H1 (cell line): ENCODE measurements at places on chromosomes 13 and 19.

DNA sequence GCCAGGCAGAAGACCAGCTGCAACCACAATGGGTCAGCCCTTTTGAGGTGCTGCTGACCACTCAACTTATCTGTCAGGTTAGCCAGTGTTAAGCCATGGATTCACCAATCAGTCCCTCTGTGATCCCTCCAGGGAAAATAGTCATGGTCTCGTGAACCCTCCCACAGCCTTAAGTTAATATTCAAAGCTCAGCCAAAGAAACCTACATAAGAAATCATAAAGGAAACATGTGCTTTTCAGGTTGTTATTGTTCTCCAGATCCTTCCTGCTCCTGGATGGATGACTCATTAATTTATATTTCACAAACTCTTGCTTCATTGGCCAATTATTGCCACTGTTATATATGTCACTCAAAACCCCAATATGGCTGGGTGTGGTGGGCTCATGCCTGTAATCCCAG is 161.9 kb downstream of the B3GLCT start:
- DNase-seq: no peak

- DNase-seq: no peak
Measured at GRCh38 chr19:50565984-50566903, 2.0 kb downstream of the LRRC4B start.

- DNase-seq: no peak
Measured at GRCh38 chr19:34998777-34999497, 1.2 kb upstream of the GRAMD1A start.

DNA sequence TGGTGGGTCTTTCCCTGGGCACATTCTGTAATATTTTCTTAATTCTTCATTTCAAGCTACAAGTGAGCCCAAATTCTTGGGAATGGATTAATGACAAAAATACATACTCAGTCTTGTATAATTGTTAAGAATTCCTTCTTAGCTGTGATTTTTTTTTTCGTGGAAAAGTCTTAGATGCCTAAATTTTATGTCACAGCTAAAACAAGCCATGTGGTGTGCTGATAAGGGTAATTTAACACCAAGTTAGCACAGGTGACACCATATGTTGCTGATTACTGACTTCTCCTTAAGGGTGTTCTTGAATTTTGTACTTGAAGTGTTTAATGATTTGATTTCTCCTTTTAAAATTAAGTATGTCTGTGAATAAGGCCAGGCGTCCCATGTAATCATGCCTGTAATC is 29.3 kb downstream of the WDFY2 start:
- no peak for DNase-seq

- DNase-seq: no peak
Measured at GRCh38 chr19:6531956-6532243, 1.1 kb downstream of the TNFSF9 start.

- no peak for DNase-seq
Measured at GRCh38 chr19:14502334-14503092, 6.6 kb upstream of the GIPC1 start.

- no peak for DNase-seq
Measured at GRCh38 chr13:110746438-110746837, 32.9 kb downstream of the ING1 start.

DNA sequence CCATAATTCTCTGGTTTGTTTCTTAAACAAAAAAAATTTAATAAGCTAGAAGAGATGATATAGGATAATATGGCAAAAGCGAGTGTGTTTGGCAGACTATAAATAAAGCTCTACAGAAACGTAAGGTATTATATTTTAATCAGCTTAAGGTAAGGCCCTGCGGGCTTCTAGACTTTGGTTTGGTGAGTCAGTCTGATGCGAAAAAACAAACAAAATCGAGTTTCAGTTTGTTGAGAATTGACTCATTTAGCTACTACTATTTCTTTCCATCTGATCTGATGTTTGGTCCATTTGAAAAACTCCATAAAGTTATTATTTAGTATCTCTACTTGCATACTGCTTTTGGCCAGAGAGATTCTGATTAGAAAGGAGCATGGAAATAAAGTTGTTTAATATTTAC is 138.0 kb downstream of the MIPEP start:
- DNase-seq: no peak

- no peak for DNase-seq
Measured at GRCh38 chr13:48232420-48233045, 473 bp upstream of the ITM2B start.

DNA sequence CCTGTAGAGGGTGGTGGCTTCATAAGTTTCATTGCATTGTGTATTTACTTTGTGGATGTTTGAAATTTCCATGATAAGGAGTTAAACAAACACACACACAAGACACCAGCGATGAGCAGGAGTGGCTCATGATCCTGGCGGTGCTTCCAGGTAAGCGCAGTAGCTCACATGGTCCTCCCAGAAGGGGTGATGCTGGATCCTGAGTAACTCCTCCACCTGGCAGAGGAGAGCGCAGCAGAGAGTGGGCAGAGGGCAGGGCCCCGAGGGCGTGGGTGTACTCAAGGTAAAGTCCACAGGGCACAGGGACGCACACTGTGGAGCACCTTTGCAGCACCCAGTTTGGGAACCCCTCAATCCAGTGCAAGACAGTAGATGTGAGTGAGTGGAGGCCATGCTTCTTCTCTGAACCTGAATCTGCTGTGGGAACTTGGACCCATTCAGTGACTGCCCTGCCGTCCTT is 54.0 kb downstream of the RFX2 start:
- no peak for DNase-seq

DNA sequence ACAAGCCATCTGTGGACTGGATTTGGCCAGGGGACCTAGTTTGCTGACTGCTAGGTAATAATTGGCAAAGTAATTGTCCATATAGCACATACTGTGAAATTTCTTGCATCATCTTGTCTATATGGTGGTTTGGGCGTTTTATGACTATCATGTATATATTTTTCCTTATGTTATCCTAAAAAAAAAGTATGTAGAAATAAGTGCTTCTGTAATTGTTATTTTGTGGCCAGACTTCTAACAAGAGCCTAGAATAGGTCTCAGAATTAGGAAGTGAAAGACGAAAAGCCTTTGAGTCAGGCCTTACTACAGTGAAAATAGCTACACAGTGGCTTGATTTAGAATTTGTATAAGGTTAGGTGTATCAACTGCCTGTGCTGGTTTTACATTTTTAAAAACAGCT is 4.2 kb downstream of the FNDC3A start:
- DNase-seq: no peak

GRCh38 chr13:34459856-34460255 is 482.2 kb upstream of the NBEA start:
- DNase-seq: no peak

GRCh38 chr19:40799558-40800338 is 757 bp downstream of the EGLN2 start:
- no peak for DNase-seq

DNA sequence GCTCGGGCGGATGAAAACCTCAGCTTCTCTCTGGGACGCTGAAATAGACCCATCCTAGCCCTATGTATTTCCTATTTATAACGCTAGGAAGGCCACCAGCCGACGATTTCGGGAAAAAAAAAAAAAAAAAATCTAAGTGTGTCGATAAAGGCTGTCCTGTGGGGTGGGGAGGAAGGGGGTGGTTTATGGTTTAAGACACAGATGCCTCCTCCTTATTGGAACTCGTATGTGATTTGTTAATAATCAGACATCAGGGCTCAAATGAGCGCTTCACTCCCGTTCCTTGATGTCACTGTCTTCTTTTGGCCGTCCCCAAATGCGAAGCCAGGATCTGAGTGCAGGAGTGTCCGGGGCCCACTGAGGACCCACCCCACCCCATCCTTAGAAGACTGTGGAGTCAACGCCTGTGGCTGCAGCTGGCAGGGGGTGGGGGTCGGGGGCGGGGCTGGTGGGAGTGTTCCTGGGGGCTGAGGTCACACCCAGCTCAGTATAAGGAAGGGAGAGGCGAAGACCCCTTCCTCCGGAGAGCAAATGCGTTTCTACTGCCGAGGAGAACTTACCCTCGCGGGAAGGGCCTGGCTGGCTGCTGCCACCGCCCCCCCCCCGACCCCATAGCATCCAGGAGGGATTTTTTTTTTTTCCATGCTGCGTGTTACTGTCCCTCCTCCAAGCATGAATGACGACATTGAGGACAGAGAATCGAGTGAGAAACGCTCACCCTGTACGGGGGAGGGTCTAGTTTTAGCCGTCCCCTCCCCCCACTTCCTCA is 971 bp downstream of the ATCAY start:
- DNase-seq: no peak

DNA sequence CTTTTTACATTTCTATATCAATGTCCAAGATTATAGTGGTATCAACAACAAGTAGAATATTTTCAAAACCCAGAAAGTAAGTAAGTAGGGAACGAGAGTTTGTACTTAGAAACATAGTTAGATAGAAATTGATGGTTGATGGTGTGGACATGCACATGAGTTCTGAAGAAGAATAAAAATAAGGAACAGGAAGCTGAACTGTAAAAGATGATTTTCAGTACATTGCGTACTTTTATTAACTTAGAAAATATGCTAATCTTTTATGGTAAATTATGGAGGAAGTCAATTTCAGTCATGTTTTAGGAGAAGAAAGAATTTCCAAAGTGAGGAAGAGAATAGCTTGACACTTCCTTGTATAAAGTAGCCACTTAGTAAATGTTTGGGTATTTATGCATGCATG is 12.3 kb upstream of the GPR18 start:
- no peak for DNase-seq

DNA sequence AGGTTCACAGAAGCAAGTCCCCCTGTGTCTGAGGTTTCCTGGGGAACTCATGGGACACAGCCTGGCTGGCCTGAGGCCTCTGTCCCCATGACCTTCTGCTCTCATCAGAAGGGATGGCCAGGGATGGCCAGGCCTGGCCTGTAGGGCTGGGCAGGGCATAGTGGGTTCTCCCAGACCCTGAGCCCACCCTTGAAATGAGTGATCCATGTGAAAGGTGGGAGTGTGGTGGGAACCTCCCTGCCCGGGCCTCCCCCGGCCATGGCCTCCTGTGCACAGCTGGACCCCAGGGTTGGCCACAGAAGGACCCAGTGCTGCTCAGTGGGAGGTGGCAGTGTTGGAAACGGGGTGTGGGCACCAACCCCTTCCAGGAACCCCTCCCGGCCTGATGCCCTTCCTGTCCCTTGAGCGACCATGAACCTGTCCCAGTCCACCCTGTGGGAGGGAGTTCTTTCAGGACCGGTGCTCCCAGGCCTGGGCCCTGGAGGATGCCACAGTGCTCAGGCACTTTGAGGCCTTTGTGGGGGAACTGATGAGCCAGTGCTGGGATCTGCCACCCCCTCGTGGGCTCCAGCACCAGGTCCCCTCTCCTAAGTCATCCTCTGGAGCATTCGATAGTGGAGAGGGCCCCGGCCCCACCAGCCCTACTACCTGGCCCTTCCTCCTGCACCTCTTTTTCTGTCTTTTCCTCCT is 15.5 kb upstream of the ZNF14 start:
- DNase-seq: no peak

GRCh38 chr19:38425222-38425809 is 703 bp downstream of the RASGRP4 start:
- DNase-seq: peak; percentile 55

- no peak for DNase-seq
Measured at GRCh38 chr13:67043901-67044300, 186.2 kb downstream of the PCDH9 start.
